ENCODE measurements at places on chromosomes 12 and 14.

GRCh38 chr12:122406701-122407164 is 15.7 kb downstream of the CLIP1 start:
- DNase-seq: no peak

GRCh38 chr12:11676052-11676451 is 26.6 kb downstream of the ETV6 start:
- DNase-seq: no peak

DNA sequence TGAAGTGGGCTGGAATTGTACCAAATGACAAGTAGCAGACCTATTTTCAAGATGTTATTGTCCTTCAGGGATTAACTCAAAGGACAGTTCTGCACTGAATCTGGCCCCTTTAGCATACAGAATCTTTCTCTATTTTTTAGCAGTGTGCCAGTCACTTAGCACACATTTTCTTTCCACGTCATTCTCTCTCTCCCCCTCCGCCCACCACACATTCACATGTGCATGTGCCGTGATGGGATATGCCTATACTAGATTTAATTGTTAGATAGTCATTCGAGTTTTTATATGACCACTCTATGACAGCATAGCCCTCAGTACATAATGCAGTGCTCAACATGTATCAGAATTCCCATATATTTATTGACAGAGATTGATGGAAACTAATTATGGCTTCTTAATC is 129.1 kb downstream of the KCNC2 start:
- no peak for DNase-seq

- no peak for DNase-seq
Measured at GRCh38 chr12:125121106-125121505, 55.9 kb downstream of the AACS start.

DNA sequence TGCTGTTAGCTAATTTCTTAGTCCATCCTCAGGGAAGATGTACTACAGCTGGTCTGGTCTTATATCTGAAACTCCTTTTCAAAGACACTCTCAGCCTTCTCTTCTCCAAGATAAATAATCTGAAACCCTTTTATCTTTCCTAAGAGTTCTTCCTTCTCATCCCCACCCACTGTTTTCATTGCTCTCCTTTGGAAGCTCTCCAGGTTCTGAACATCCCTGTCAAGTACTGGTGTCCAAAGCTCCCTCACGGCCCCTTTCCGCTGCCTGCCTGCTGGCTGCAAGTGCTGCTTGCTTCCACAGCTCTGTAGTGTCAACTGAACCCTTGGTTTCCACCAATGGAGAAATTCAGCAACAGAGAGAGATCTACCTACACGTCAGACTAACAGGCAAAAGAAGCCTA is 6.6 kb upstream of the SLC6A13 start:
- no peak for DNase-seq

- DNase-seq: no peak
Measured at GRCh38 chr12:42868291-42868690, 278.7 kb upstream of the PRICKLE1 start.

DNA sequence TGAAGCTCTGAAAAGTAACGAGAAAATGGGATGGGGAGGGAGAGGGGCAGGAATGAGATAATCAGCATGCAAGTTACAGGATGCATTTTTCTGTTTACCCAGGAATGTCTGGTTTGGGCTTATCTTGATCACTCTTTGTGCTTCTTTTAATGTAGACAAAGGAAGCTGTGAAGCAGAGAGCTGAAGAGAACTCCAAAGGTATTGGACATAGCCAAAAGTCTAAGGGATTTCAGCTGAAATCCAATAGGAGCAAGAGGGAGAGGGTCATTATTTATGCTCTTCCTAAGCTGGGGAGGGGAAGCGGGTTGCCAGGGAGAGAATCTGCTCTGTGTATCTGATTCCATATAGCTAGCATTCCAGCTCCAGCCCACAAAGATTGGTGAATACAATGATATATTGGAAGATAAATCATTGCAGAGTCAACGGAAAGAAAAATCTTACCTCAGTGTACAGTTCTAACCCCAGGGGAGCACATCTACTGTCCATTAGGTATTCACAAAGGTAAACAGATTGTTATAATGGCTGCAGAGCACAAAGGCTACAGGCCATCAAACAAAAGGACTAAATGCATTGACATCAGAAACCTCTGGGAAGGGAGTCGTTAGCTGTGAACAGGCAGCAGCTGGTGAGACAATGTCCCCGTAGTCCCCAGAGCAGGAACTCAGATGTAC is 61.0 kb upstream of the PELI2 start:
- DNase-seq: no peak

DNA sequence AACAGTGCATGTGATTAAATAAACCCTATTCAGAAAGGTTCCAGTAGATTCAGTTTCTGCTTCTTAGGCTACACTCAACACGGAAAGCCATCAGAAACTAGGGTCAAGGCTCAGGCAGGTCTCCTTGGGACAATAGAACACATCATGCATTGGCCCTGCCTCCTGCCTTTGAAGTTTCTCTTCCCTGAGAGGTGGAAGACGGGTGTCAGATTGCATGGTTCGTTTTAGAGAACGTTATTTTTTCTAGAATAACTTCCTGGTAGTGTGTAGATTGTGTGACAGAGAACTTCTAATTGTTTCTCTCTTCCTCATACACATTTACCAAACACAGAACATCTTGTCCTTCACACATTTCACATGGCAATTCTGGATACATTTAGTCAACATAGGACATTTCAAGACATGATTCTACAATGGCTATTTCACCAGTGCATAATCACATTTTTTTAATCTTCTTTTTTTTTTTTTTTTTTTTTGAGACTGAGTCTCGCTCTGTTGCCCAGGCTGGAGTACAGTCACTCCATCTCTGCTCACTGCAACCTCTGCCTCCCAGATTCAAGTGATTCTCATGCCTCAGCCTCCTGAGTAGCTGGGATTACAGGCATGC is 106.6 kb upstream of the AMN1 start:
- no peak for DNase-seq

GRCh38 chr12:100268835-100269564 is 2.0 kb downstream of the SCYL2 start:
- no peak for DNase-seq

DNA sequence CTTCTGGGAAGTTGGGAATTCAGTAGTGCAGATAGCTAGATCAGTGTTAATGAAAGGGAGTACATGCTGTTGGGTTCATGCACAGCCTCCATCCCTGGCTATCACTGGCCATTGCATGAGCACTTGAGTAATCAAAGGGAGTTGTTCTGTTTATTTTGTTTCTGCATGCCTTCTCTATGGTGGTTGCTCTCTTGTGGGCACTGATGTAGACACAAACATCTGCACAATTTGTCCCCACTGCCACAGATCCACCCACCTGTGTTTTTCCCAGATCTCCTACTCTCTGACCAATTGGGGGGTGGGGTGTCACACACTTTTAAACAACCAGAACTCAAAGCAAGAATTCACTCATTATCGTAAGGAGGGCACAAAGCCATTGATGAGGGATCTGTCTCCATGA is 89.7 kb upstream of the DHRS4 start:
- no peak for DNase-seq

Data from NK-92 treated with Interleukin-12 subunit alpha and Interleukin-12 subunit beta, amount 100 ng/mL, for 24 hours (cell line).